ENCODE measurements at places on chromosomes 4 and X. TPM values are rescaled to one million over a fixed set of nuclear protein-coding genes. Genes with fewer than 3 reads are reported as not detected.

Gene DGAT2L6
- total RNA-seq, result not detected

Gene MGST2
- 4.9 TPM for total RNA-seq

Gene CHRDL1
- total RNA-seq, result 0.99 TPM

Gene ARHGAP24
- total RNA-seq, result 35.1 TPM

Gene STPG2
- total RNA-seq, result under 0.01 TPM

Gene PPP2R3B
- 9.6 TPM for total RNA-seq

Gene CTAG1A
- not detected for total RNA-seq

Gene CT83
- not detected for total RNA-seq

Gene PITX2
- total RNA-seq, result 0.99 TPM

Gene DCAF8L2
- under 0.01 TPM for total RNA-seq

Gene UNC5C
- 2.5 TPM for total RNA-seq

Gene TXK
- total RNA-seq, result 0.17 TPM

Gene ACSL1
- 30.4 TPM for total RNA-seq

Gene TLR7
- not detected for total RNA-seq

Gene CENPVL1
- total RNA-seq, result not detected

Gene FATE1
- not detected for total RNA-seq

Gene GATA1
- not detected for total RNA-seq

Gene TLR3
- total RNA-seq, result 7.8 TPM

Gene ALB
- not detected for total RNA-seq

Gene FAM9B
- total RNA-seq, result not detected

Gene XK
- under 0.01 TPM for total RNA-seq

Gene TEX13C
- total RNA-seq, result not detected

Gene PDHA1
- total RNA-seq, result 83.4 TPM

Data from smooth muscle cell of trachea (primary cell).